ENCODE measurements at places on chromosomes 2 and 18. TPM values are rescaled to one million over a fixed set of nuclear protein-coding genes. Genes with fewer than 3 reads are reported as not detected.

Gene ME2
- total RNA-seq = 60.8 TPM

Gene MGAT5
- total RNA-seq = 53.2 TPM

Gene POU3F3
- total RNA-seq = not detected

Gene DYSF
- 10.2 TPM for total RNA-seq

Gene RESP18
- total RNA-seq = not detected

Gene EN1
- total RNA-seq = not detected

Gene FBXO15
- not detected for total RNA-seq

Gene PLGLB1
- total RNA-seq = 7.5 TPM

Gene PER2
- 40.9 TPM for total RNA-seq

Gene VIT
- 6.2 TPM for total RNA-seq

Gene CYTIP
- total RNA-seq = 5.5 TPM

Gene MERTK
- total RNA-seq = 10.6 TPM

Gene ASXL3
- total RNA-seq = 13.0 TPM

Gene CPS1
- total RNA-seq = 6.4 TPM

Gene FAM210A
- 20.0 TPM for total RNA-seq

Gene ALPP
- not detected for total RNA-seq

Gene NAT8
- 0.62 TPM for total RNA-seq

Gene IL37
- total RNA-seq = not detected

Gene GKN1
- total RNA-seq = not detected

Gene POTEJ
- not detected for total RNA-seq

Gene ONECUT2
- 0.07 TPM for total RNA-seq

Gene CFC1
- not detected for total RNA-seq

Gene PPP1R1C
- total RNA-seq = not detected

Gene PAX8
- total RNA-seq = 5.6 TPM

Gene SLC23A3
- total RNA-seq = 0.26 TPM

Gene FRZB
- total RNA-seq = 0.29 TPM

Gene PSMA8
- not detected for total RNA-seq

Gene INSIG2
- total RNA-seq = 42.4 TPM

Gene OXER1
- total RNA-seq = not detected

Gene DAW1
- total RNA-seq = 2.5 TPM

Gene TFPI
- 135 TPM for total RNA-seq

Gene IL1F10
- total RNA-seq = not detected

Gene DLX2
- total RNA-seq = not detected

Gene CRACDL
- total RNA-seq = 9.9 TPM

Gene ANKRD30BL
- 27.7 TPM for total RNA-seq

Gene C2orf80
- total RNA-seq = not detected

Gene BIN1
- 71.8 TPM for total RNA-seq

Gene SERPINB4
- total RNA-seq = not detected

Gene HOXD8
- 25.8 TPM for total RNA-seq

Gene OSBPL6
- 1.8 TPM for total RNA-seq

Gene SLC35F5
- total RNA-seq = 191 TPM

Gene LRRFIP1
- total RNA-seq = 199 TPM

Gene HMSD
- total RNA-seq = 0.28 TPM

Gene GPR45
- not detected for total RNA-seq

Gene PCGF1
- 11.3 TPM for total RNA-seq

Gene ANKRD62
- total RNA-seq = 0.07 TPM

Gene CHRNG
- total RNA-seq = not detected

Gene C2orf78
- not detected for total RNA-seq

Gene SPC25
- total RNA-seq = 0.43 TPM

Gene GALNT5
- 8.1 TPM for total RNA-seq

Gene DPYSL5
- not detected for total RNA-seq

Gene AFG3L2
- total RNA-seq = 37.6 TPM

Gene AQP12B
- not detected for total RNA-seq

Gene SIX2
- 0.24 TPM for total RNA-seq

Gene BUB1
- 1.2 TPM for total RNA-seq

Gene TCF7L1
- total RNA-seq = 0.59 TPM

Gene ANKRD23
- 23.2 TPM for total RNA-seq
